ENCODE measurements at places on chromosomes 16 and 17.

- DNase-seq, result no peak
These were observed 208.0 kb upstream of the TNRC6C start for GRCh38 chr17:77750427-77751043.

DNA sequence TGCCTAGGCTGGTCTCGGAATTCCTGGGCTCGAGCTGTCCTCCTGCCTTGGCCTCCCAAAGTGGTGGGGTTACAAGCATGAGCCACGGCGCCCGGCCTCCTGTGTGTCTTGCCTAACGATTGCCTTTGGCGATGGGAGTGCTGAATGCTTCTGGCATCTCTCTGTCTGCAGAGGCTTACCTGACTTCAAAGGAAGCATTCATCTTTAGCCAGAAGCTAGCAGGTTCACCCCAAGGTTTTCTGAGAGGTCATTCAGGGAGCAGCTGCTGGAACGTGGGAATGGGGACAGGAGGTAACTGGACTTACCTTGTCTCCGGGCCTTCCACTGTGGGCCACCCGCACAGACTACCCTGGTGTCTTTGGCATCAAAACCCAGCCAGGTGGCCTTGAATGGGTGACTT is 54.7 kb downstream of the PLCG2 start:
- DNase-seq, result no peak

DNA sequence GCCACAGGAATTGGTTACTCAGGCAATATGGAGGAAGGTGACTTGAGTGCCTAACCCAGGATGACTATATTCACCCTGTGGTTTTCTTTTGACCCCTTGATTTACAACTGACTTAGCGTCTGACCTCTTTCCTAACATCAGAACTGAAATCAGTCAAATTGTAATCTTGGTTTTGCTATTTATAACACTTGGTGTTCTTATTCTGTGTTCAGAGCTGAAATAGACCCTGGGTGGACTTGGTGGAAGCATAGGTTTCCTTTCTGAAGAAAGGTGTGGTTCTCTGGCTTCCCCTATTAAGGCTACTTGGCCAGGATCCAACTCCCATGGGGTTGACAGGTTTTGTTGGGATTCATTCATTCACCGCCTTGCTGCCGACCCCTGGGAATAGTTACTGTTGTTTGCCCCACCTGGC is 80.8 kb downstream of the CLEC16A start:
- DNase-seq, result no peak

DNA sequence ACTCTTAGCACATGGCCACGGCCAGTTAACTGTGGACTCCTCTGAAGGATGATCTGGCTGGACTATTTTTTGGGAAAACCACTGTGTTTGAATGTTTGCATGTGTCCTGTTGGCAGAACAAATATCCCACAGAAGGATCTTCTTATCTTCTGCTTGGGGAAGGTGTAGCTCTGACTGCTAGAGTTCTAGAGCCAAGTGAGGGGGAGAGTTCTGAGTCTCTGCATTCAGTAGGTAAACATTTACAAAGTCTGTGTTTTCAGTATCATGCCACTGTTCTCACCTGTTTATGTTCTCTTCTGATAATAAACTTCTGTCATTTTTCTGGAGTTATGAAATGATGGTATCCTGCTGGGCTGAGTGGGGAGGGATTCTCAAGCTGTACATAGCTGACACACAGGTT is 241.1 kb downstream of the WWOX start:
- no peak for DNase-seq

GRCh38 chr17:79066963-79067362 is 7.7 kb upstream of the ENGASE start:
- no peak for DNase-seq

DNA sequence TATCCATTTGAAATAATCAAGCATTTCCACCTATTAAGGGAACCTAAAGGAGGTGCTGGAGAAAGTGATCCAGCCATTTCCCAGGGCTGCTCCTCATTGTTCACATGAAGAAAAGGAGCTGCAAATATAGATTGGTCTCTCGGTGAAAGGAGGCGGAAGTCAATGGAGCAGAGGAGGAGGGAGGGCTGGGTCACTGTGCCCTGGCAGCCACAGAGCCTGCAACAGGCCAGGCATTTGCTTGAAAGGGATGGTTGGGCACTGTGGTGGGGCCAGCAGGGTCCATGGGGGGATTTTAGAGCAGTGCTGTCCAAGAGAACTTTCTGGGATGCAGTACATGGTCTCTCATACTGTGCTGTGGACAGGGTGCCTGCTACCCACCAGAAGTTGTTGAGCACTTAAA is 173.2 kb downstream of the CYLD start:
- no peak for DNase-seq

DNA sequence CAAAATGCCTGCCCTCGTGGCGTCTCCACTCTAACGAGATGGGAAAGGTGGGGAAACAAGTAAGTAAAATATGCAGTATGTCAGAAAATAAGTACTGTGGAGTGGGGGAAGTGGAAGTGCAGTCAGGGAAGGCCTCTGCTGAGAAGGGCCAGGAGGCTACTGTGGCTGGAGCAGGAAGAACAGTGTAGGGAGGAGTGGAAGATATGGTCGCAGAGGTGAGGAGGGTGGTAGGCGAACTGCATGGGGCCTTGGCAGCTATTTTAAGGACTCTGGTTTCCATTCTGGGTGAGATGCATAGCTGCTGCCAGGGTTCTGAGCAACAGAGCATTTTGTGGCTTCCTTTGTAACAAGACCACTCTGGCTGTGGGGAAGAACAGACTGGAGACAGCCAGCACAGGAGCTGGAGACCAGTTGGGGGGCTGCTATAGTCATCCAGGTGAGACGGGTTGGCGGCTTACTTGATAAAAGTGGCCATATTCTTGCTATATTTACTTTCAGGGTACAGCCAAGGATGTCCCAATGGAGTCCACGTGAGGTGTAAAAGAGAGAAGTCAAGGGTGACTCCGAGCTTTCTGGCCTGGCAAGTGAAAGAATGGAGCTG is 42.6 kb downstream of the CYTH1 start:
- no peak for DNase-seq

- no peak for DNase-seq
These were observed 153.5 kb upstream of the CDC42EP4 start for GRCh38 chr17:73465130-73465952.

DNA sequence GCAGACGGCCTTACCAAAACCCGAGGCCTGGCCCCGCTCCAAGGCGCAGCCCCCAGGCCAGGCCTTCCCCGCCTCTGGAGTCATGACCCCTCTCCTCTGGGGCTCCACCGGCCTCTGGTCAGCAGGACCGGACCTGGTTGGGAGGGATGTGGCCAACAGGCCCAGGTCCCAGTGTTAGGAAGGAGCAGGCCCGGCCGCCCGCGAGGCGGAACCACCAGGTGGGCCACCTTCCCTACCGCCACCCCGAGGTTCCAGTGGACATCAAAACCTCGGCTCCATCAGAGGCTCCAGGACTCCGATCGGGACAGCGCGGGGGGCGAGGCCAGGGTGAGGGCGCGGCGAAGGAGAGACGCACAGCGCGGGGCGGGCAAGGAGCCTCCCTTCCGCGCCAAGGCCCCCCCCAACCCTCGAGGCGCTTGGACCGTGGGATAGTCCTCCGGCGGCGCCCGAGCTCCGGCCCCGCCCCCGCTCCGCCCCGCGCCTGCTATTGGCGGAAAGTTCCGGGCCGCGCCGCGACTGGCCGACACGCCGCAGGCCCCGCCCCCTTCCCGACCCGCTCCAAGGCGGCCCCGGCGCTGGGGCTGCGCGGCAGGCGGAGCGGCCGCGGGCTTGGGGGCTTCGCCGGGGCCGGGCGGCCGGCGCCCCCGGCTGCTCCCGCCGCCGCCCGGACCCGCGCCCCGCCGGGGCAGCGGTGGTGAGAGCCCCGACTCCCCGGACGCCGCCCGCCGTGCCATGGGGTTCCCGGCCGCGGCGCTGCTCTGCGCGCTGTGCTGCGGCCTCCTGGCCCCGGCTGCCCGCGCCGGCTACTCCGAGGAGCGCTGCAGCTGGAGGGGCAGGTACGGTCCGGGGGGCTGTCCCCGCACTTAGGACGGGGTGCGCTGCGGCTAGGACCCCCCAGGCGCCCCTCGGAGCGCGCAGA is at the start of gene METRN:
Gene METRN, plus strand, starts transcription at position 561 of the 919 bp plus-strand sequence. Its CDS starts 172 bp downstream, at position 733.
- peak; percentile 92 for DNase-seq

DNA sequence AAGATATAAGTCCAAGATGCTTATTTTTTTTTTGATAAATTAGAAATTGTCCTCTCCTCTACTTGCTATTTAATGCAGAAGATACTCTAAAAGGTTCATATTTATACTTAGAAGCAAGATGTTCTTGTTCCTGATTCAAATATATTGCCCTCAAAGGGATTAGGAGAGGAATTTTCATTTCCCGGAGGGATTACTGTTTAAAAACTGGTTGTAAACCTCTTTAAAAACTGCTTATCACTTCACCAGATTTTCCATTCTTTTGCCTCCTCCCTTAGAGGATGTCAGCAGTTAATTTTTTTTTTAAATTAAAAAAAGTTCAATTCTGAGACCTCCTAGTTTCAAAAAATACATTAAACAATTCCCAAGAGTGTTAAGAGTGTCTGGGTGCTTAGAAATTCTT is 2.8 kb downstream of the TENT4B start:
- no peak for DNase-seq

GRCh38 chr17:43463241-43463640 is 20.5 kb upstream of the DHX8 start:
- no peak for DNase-seq

DNA sequence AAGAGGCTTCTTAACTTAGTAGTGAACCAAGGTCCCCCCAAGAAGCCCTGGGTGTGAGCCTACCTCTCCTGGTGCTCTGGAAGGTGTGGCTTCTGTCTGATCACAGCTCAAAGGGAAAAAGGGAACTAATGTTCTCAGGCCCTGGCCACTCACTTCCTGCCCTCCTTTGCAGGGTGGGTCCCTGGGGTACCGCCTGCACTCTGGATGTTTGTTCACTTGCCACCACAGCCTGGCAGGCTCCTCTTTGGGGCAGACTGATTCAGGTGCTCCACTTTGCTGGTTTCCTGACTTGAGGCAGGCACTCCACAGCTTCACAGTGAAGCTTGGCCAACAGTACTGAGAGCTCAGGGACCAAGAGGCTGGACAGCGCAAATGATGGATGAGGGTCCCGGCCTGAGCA is 5.9 kb upstream of the MYO15A start:
- DNase-seq, result no peak

DNA sequence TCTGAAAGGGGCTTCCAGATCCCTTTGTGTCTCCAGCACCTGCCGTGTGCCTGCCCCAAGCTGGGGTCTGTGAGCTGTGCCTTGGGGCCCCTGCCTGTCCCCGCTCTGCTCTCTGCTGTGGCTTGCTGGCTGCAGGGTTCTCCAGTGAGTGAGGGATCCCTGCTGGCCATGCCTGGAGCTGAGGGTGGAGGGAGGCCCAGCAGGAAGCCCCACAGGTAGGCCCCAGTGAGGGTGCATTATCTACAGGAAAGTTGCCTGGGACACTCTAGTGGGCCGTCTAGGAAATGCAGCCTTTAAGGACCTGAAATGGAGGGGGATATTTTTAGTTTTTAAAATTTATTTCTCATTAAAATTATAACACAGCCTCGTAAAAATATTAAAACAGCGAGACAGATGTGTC is 50.9 kb downstream of the JPH3 start:
- DNase-seq, result no peak

DNA sequence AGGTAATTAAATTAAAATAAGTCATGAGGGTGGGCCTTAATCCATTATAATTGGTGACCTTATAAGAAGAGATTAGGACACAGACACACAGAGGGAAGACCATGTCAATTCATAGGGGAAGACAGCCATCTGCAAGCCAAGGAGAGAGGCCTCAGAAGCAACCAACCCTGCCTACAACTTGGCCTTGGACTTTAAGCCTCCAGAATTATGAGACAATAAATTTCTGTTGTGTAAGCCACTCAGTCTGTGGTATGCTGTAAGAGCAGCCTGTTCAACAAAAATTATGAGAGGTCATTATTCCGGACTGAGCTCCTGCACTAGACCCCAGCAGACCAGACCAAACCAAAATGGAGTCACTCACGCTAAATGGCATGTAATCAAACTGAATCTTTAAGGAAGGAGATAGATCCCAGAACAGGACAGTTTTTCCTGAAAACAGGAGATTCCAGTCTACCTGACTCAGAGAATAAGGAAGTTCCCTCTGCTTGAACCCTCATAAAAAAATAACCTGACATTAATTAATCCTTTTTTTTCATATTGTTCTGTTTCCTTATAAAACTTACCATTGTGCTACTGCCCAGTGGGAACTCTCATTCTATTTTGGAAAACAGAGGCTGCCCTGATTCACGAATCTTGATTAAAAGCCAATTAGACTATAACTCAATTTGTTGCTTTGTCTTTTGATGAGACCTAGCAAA is 74.3 kb downstream of the DNAH3 start:
- DNase-seq, result no peak

DNA sequence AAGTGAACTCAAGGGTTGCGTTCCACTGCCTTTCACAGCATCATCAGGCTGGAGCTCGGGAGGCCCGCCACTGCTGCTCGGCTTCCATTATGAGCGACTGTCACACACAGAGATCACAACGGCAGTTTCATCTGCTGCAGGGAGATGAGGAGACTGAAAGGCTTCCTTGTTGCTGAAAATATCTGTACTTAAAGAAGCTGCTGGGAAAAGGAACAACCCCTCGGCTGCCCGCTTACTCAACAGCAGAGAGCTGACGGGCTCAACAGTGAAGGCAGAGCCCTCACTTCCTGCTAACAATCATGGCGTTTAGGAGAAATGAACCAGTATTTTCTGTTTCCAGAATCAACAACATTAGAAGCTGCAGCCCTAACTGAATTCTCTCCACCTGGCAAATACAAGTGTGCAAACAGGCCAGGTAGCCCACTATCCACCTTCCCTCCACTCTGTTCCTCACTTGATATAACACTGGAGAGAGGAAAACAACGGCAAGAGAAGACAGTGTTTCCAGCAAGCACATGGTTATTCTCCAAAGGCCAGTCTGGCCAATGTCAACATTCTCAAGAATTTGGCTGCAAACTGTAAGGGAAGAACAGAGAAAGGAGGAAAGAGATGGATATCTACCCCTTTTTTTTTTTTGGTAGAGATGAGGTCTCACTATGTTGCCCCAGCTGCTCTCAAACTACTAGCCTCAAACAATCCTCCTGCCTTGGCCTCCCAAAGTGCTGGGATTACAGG is 33.7 kb downstream of the MBTPS1 start:
- DNase-seq, result peak; percentile 70

- DNase-seq, result no peak
These were observed 129.6 kb downstream of the CMIP start for GRCh38 chr16:81574168-81574567.

- DNase-seq, result no peak
These were observed 65.1 kb upstream of the METRNL start for GRCh38 chr17:83014297-83014696.

DNA sequence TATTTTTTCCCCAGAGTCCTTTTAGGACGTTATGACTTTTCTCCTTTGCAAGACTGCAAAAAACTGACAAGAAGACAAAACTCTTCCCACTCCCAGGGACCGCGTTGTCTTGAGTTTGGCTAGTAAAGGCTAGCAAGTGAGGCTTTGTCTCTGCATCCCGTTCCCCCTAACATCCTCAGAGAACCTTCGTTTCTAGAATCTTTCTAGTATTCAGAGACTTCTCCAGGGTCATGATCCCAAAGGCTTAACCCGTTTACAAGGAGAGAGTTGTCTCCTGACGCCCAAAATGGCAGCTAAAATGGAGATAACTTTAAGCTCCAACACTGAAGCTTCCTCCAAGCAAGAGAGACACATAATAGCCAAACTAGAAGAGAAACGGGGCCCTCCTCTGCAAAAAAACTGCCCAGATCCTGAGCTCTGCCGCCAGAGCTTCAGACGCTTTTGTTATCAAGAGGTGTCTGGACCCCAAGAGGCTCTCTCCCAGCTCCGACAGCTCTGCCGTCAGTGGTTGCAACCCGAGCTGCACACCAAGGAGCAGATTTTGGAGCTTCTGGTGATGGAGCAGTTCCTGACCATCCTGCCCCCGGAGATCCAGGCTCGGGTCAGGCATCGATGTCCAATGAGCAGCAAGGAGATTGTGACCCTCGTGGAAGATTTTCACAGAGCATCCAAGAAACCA is 843 bp downstream of the ZNF174 start:
- no peak for DNase-seq

Measured in suppressor macrophage treated with lipopolysaccharide for 4 hours (primary cell).